Dermis blood vessel endothelial cell (primary cell): ENCODE measurements at places on chromosomes 5 and 9. TPM values are rescaled to one million over a fixed set of nuclear protein-coding genes. Genes with fewer than 3 reads are reported as not detected.

DNA sequence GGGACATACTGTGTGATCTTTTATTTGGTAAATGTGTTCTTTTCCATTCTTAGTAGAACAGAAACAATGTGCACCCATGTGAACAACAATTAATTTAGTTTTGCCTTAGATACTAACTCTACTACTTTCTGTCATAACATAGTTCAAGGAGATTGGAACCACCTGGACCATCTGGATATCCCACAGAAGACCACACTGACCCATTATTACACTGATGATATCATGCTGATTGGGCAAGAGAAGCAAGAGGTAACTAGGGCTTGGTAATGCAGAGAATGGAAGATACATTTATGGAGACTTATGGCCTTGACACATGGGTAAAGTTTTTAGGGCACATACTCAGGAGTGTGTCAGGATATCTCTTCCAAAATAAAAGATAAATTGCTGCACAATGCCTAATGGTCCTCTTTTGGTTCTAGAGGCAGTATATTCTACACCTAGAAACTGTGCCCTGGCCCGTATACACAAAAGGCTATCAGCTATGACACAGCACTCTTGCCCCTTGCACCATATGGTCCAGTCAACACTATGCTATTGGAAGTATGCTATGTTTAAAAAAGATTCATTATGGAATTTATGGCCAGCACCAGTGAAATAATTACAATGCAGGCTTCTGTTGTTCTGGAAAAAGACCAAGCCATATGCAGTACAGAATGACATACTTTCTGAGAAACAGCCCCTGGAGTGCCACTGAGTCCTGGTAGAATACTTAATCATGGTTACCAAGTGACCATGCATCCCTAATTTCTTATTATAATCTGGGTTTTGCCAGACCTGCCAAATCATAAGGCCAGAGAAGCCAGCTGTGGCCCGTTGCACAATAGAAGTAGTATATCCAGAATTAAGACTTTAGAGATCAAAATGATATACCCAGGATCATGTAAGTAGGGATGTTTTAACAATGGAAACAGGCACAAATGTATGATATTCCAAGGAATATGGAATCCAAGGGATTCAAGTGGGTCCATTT lies 41.6 kb upstream of the MROH2B start:
- DNase-seq = no peak

- no peak for DNase-seq
Observed at GRCh38 chr5:173809014-173809413, 79.1 kb upstream of the CPEB4 start.

- no peak for DNase-seq
Observed at GRCh38 chr5:140146523-140146842, 20.7 kb downstream of the IGIP start.

CTNNAL1 gene
- total RNA-seq = 190 and 193 TPM in 2 replicates

- no peak for DNase-seq
Observed at GRCh38 chr9:129612815-129613519, 7.9 kb downstream of the C9orf50 start.

DNA sequence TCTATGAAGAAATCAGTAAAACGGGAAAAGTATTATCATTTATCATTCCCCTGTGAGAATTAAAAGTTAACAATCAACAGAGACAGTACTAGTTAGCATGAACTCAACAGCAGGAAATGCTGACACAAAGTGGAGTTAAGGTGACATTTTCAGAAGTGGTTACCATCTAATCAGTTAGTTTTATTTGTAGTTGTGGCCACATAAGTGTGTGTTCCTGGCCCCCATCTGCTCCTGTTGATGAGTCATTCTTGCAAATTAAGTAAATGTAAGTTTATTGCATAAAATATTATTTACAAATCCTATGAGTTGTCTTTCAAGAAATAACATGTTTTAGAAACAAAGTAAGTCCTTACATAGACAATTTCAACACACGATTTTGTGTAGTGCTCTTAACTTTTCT lies 8.9 kb upstream of the BNC2 start:
- no peak for DNase-seq

GRCh38 chr5:32153723-32154122 lies 20.4 kb downstream of the GOLPH3 start:
- peak; percentile 72 for DNase-seq

GDF9 gene
- 0.14 TPM in 1 of 2 replicates, not detected in the other for total RNA-seq

- no peak for DNase-seq
Observed at GRCh38 chr5:178314961-178315820, 82.6 kb upstream of the PHYKPL start.

DNA sequence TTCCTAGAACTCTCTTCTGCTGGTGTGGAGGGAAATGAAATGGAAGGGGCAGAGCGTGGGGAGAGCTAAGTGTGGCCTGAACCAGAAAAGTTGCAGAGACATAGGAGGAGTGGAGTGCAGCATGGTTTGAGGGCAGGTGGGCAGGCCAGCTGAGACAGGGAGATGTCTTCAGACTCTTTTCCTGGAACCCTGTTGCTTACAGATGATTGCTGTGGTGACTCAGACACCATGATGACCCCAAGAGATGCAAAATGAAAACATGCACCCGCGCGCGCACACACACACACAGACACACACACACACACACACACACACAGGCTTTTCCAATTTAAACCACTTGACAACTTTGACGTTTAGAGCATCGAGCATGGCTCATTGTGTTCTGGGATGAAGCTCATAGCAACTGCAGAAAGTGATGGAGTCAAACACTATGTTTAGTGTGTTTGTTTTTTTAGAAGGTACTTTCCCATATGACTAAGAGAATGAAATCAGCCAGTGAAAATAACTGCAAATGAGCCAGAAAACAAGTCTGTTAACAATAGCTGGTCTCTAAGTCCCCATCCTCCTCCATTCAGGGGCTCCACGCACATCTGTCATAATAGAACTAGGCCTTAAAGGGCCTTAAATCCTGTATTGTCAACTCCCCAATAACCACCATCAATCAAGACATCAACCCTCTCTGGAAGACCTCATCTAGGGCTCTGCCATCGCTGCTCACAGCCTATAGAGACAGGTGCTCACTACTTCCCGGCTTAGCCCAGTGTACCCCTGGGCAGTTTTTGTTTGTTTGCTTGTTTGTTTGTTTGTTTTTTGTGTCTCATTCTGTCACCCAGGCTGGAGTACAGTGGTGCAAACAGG lies 9.6 kb downstream of the TMOD1 start:
- DNase-seq = peak; percentile 95

DNA sequence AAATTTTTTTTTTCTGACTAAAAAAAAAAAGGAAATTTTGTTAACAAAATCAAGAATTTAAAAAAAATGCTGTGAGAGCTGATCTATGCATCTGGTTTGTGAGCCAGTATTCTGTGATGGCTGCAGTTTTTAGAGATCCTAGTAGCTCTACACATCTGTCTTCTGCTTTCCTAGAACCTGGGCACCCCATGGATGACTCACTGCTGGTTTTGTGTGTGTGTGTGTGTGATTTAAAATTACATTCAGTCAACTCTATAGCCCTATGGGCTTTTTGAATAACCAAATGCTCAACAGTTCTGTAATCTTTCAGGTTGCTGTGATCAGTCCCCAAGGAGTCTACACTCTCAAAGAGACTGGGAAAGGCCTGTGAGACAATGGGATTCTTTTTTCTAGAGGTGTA lies 2.5 kb upstream of the PSMD5 start:
- no peak for DNase-seq

DNA sequence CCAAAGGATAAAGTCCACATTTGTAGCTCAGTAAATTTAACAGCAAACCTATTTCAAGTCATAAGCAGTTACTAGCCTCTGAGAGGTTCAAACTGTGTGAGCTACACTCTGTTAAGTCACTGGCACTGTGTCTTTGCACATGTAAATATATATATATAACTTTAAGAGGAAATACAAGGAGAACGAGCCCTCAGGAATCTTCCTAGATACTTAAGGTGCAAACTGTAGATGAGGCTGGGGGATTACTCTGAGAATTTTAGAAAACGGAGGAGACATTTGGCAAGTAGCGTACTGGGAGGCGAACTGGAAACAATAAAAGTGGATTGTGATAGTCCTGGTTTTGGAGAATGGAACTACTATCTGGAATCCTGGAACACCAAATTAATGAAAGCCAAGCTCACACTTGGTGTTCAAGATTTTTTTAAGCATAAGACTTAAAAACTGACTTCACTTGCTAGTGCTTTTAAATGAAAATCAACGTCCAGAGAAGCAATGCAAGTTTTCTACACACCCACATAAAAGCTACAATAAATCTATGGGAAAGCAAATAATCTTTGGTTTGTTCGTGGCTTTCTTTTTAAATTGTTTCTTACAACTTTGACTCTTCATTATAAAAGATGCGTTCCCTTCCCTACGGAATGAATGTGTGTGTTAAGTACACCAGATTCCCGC lies 1057.0 kb upstream of the DMAC1 start:
- DNase-seq = peak; percentile 20

HARS1 gene
- total RNA-seq = 53.1 and 73.4 TPM in 2 replicates

GRCh38 chr5:1185629-1186350 lies 15.6 kb upstream of the SLC6A19 start:
- no peak for DNase-seq
